ENCODE measurements at places on chromosomes 7 and 10. TPM values are rescaled to one million over a fixed set of nuclear protein-coding genes. Genes with fewer than 3 reads are reported as not detected.
A peak's percentile ranks its signal among the peaks of the same experiment; 100 is the strongest.

SFRP5 gene
- total RNA-seq, result not detected

LDB3 gene
- total RNA-seq, result not detected

SGCE gene
- total RNA-seq, result 49.1 TPM

DNA sequence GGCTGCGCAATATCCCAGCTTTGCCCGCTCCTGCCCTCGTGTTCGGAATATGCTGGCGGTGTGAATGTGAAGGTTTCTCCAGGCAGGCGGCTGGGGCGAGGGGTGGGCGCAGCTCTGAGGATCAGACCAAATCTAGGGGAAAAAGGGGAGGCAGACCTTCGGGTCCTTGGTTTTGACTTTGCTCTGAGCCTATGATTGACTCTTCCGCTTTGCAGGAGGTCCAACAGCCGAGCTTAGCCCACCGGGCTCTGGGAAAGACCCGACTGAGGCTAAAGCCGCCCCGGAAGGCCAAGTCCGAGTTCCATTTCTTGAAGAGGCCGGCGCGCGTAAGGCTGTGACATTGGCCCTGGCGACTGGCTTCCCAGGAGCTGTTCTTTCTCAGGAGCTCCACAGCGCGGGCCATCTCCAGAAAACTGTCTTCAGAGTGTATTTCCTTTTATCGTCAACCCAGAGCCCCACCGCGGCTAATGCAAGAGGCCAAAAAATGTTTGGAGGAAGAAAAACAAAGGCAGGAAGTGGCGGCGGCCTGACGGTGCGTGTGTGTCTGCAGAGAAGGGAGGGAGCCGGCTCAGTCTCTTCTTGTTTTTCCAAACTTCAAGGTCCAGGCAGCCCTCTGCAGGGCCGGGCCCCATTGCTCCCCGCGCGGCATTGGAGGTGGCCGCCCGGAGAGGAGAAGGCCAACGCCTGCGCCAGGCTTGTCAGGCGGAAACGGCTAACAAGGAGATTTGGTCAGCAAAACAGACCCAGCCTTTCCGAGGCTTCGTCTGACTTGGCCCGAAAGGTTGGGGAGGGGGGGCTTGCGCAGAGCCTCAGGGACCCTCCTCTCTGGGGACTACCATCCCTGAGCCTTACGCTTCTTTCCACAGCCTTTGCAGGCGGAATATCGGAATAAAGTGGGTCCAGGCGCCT is 3.6 kb upstream of the HOXA11 start:
- DNase-seq, result no peak

DNA sequence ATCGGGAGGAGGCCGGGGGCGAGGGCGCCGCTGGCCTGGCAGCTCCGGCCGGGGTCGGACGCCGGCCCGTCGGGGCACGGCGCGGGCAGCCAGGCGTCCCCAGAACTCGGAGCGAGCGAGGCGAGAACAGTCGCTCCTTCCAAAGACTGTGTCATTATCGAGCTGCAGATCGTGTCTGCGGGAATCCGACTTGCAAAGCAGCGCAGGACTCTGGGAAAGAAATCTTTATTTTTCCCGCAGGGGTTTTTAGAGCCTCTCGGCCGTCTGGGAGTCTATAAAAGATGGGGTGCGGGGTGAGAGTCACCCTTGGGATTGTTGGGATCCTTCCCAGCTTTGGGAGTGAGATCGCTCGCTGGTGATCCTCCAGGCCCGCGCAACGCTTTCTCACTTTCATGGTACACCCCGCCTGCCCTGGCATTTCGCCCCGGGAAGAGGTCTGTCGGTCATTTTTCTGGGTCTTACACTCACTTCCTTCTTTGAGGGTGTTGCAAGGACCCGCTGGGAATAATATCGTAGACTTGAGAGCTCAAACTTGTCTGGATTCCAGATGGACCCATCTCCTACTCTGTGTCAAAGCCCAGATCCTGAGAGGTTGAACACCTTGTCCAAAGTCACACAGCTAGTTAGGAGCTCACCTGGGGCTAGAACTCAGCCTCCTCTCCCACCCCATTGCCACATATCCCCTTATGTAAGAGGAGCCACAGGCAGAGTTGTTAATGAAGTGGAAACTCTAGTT is 1.0 kb downstream of the UBTD1 start:
- DNase-seq, result peak; percentile 28

DNA sequence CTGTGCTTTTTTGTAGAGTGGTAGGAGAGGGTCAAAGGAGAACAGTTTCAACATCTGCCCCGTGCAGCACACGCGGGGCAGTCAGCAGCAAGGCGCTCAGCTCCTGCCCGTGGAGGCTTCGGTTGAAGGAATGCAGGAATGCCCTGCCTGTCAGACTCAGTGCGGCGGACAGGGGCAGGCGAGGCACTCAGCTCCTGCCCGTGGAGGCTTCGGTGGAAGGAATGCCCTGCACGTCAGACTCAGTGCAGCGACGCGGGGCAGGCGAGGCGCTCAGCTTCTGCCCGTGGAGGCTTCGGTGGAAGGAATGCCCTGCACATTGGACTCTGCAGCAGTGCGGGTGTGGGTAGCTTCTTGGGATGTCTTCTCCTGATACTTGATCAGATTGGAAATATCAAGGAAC is 37.0 kb downstream of the PPP2R2D start:
- DNase-seq, result no peak

All from HT1080 (cell line).